ENCODE measurements at places on chromosomes 12 and 14.

DNA sequence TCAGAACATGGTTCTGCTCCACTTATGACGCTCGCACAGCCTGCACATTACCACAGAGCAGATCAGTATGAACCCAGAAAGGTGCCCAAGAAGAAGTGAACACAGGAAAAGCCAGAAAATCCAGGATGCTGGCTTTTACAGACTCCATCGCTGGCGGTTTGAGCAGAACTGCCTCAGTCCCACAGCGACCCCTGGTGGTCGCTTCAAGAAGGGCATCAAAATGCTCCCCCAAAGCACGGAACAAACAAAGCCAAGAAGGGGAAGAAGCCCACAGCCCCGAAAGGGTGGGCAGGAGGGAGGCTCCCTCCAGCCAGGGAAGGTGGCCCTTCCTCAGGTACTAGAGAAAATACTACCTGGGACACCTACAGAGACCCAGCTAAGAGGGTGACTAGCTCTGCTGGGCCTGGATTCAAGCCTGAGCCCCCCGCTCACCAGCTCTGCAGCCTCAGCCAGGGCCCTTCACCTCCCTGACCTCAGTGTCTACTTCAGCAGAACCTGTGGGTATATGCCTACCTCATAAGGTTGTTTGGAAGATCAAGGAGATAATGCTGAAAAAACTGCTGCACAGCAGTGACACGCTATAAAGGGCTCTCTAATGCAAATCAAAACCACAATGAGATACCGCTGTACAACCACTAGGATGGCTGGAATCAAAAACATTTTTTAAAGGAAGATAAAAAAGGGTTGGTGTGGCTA lies 98.1 kb downstream of the NCOR2 start:
- DNase-seq: no peak

DNA sequence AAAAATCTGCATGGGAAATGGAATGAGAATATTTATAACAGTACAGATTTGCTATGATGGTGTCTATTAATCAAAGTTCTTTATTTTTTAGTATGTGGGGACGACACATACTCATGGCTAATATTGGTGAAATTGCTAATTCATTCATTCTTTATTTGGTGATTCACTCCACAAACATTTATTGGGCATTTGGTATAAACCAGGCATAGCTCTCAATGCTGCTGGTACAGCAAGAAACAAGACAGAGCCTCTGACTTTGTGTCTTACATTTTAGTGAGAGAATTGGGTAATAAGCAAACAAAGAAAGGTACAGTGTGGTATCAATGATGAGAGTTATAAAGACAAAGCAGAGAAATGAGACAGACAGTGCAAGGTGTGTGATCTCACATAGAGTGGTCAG lies 129.5 kb downstream of the RGS6 start:
- no peak for DNase-seq

DNA sequence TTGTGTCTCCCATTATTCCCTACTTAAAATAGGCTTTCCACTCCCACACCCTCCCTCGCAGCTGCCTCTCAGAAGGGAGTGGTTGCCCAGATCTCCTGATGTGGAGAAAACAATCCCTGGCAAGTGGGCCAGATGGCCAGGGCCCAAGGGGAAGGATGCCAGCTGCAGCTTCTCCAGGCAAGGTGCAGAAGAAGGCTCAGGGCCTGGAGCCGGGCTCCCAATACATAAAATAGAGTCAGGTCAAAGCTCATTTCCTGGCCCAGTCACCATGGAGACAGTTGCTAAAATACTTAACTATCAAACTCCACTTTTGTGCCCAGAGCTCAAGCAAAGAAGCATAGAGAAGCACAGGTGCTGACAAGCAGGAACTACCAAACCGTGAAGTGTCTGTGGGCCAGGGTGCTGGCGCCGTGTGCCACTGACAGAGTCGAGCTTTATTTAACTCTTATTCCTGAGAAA lies 45.7 kb upstream of the ITPR2 start:
- peak; percentile 72 for DNase-seq

DNA sequence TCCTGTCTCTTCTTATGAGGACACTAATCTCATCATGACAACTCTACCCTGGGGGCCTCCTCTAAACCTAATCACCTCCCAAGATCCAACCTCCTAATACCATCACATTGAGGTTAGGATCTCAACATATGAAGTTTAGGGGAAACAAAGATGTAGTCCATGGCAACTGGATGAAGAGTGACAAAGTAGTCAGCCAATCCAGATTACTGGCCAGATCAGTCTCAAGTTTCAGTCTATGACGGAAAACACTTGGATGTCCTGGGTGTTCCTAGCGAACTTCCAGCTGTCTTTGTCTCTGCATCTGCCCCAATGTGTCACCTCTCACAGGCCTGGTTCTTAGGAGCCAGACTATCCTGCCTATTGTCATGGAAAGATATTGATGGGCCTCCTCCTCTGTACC lies 630.8 kb downstream of the AACS start:
- DNase-seq: no peak

DNA sequence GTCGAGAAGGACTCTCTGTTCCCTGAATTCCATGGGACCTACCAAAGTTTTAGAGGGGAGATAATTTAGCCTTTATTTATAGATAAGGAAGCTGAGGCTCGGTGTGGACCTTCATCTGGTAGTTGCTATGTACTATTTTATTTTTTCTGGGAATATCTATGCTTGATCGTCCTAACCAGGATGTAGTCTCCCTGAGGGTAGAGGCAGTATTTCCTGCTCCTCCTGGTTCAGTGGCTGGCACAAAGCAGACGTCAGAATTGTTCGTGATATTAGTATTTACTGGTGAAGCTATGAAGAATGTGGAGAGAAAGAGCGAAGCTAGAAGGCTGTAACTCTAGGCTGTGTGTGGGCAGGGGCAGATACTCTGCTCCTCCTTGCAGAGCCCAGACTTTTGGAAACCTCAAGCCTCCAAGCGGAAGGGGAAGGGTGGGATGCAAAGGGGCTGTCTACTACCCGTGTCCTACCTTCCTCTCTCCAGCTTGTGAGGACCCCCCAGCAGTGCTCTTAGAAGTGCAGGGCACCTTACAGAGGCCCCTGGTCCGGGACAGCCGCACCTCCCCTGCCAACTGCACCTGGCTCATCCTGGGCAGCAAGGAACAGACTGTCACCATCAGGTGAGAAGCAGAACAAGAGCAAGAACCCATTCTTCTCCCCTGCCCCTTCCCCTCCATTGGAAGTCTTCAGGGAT lies 1.4 kb downstream of the LRP10 start:
- DNase-seq: no peak

- no peak for DNase-seq
These were observed 26.8 kb downstream of the NAA30 start for GRCh38 chr14:57417228-57417627.

DNA sequence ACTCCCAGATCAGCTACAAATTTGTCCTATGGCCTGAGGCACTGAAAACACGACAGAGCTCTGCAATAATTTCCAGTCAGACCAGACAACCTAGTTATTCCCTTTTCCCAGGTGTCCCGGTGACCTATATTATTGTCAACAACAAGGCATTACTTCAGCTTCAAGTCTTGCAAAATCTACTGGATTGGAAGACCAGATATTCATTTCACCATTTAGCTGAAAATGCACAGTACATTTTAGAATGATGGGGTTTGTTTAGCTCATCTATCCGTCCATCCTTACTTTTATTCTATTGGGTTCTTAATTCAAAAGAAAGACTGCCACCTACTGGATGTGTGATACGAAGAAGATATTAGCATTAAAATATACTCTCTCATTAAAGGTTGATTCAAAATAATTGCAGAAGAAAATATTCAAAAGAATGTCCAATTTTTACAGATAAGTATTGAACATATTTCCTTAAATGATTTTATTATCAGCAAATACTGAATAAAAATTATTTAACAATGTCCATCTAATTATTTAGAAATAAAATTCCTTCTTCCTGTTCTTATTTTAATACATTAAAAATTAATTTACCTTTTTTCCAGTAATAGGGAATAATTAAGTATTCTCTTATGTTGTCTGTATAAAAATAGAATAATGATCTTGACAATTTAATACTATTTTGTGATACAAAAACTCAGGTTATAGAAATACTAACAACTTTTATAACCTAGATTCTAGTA lies 244.9 kb upstream of the LRIG3 start:
- DNase-seq: peak; percentile 33

DNA sequence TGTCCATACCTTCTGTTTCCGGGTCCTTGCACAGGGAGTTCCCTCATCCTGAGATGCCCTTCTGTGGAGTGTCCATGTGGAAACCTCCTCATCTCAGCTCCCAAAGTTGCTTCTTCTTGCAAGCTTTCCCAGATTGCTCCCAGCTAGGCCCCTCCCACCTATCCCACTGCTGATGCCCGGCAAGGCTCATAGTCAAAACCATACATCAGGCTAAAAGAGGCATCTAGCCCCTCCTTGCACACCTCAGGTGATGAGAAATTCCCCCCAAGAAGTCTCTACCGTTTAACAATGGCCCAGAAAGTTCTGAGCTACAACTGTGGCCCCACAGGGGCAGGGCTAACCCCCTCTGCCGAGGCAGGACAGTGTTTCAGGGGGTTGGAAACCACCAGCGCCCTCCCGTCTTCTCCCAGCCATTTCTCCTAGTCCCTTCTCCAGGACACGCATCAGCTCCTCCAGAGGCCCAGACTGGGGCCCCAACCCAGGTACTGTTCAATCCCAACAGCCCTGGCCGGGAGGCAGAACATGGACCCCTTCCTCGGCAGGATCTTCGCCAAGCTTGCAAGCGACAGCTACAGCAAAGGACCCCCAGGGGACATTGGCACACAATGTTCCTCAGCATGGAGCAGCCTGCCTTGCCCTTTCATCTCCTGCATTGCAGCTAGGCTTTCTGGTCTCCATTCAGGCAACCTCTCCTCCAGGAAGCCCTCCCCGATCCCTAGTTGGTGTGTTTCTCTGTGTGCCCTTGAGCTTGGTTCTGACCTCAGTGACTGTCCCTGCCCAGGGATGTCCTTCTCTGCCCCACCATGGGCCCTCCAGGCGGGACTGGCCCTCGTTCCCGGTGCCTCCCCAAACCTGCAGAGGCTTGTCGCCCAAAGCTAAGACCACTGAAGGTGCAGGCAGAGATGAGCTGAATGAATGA lies 4.5 kb upstream of the BEGAIN start:
- DNase-seq: no peak

DNA sequence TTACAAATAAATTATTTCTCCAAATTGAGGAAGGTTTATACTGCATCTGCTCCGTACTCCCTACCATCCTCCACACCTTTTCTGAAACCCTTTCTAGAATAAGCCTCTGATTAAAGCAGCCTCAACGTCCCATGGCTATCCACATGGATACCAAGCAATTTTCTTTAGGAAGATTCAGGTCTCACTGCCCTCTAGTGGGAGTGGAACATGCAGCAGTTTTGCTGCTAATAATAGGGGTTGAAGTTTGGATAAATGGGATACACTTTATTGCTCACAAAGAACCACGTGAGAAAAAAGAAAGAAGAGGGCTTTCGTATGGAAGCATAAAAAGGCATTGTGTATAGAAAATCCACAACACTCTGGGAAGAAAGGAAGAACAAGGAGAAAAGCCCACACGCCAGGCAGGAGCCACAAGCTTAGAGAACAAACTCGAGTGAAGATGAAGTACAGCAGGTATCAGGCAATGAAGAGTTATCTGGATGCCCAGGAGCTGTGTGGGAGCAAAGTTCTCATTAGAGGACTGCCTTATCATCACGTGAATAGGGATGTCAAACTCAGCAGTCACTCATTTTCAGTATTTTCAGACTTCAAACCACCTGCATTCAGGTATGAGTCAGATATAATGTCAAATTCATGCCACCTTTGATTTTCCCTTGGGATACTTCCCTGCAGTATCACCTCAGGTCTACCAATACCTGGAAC lies 45.8 kb downstream of the CCER1 start:
- peak; percentile 14 for DNase-seq

DNA sequence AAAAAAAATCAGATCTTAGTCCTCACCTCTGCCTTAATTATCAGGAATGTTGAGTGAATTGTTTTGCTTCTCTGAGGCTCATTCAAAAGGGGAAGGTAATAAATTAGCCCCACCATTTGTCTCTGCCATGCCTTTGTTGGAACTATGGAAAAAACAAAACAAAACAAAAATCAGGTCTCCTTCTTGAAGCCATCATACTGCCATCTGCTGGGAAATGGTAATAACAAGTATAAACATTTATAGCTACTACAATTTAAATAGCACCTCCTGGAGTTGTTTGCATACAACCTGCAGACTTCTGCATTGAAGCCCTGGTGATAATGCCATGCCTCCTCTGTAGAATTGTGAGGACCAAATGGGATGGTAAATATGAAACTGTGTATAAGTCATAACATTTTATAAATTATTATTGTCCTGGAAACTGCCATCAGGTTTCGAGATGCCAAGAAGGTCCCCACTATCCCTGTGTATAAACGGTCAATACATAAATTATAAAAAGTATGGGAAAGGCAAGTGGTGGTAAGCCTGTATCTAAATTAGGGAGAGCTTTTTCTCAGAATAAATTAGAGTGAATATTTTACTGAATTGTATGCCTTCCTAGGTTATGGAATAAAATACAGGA lies 87.2 kb upstream of the FGD4 start:
- peak; percentile 34 for DNase-seq

GRCh38 chr12:94982456-94982855 lies 21.0 kb downstream of the NDUFA12 start:
- no peak for DNase-seq

DNA sequence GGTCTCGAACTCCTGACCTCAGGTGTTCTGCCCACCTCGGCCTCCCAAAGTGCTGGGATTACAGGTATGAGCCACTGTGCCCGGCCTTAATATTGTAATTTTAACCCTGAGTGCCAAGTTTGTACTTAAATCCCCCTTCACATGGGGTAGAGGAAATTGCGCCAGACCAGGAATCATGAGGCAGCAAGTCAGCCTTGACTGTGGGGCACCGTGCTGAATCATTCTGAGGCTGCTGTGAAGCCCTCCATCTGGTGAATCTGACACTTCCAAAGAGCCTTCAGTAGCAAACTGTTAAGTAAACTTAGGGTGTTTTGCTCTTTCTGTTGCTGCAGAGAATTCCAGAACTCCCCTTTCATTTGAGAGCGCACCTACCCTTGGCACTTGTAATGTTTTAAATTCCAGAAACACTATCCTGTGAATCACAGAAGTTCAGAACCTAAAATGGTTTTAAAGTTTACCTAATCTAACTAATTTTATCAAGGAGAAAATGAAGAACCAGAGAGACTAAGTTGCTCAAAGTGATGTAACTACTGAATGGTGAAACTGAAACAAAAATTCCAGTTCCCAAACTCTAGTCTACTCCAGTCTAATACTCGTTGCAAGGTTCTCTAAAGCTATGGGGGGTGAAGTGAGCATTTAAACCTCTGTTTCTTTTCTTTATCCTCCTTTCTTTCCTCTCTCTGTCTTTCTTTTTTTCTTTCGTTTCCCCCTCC lies 7.5 kb downstream of the HEBP1 start:
- no peak for DNase-seq

Measured in muscle of arm (tissue), 14 donors.